Hair follicular keratinocyte (primary cell): ENCODE measurements at places on chromosomes 16 and 17. TPM values are rescaled to one million over a fixed set of nuclear protein-coding genes. Genes with fewer than 3 reads are reported as not detected.

TBC1D3E gene
- total RNA-seq = not detected in 2 replicates

CDH5 gene
- 0.08 TPM in 1 of 2 replicates, not detected in the other for total RNA-seq

KRT9 gene
- 0.23 and 0.61 TPM in 2 replicates for total RNA-seq

P4HB gene
- 1,696 and 1,977 TPM in 2 replicates for total RNA-seq

CCDC200 gene
- not detected in 2 replicates for total RNA-seq

ERCC4 gene
- total RNA-seq = 3.6 and 5.4 TPM in 2 replicates

PERCC1 gene
- total RNA-seq = 0.16 TPM in 1 of 2 replicates, not detected in the other

HOXB8 gene
- not detected in 2 replicates for total RNA-seq

TPPP3 gene
- not detected in 2 replicates for total RNA-seq

BCAR1 gene
- 87.9 and 93.0 TPM in 2 replicates for total RNA-seq

KRT16 gene
- 260 and 387 TPM in 2 replicates for total RNA-seq

CEMP1 gene
- total RNA-seq = not detected in 2 replicates
